ENCODE measurements at places on chromosomes 16 and 17. TPM values are rescaled to one million over a fixed set of nuclear protein-coding genes. Genes with fewer than 3 reads are reported as not detected.

YBX2 gene
- not detected for total RNA-seq

CYB5B gene
- 109 TPM for total RNA-seq

GRCh38 chr16:18792836-18793433 lies 2.8 kb upstream of the RPS15A start:
- DNase-seq = no peak

GRCh38 chr16:73399997-73400396 lies 352.1 kb upstream of the ZFHX3 start:
- no peak for DNase-seq

DNA sequence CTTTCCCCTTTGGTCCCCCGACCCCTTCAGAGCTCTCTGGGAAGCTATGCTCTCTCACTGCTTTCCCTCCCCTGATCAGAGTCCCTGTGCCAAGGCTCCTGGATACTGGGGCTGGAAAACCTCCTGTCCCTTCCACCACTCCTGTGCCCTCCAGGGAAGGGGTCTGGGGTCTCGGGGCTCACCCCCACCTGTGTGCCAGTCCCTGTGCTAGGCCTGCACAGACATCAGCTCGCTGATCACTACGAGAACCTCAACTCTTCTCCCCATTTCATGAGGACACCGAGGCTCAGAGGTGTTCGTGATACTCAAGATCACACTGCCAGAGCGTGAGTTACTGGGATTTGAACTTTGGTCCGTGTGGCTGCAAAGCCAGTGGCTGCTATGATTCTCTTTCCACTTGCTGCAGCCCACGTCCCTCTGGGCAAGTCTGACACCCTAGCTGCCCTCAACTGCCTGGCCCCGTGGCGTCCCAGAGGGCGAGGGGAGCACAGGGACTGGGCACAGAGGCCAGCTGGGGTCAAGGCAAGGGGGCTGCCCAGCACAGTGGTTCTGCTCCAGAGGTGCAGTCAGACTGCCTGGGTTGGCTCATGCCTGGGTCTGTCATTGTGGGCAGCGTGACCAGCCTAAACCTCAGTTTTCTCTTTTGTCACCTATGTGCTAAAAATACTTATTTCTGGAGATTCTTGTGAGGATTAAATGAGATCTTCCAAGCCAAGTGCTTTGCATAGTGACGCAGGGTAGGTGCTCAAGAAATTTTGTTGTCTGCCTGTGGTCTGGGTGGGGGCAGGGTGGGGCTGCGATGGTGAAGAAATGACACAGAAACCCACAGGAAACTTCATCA lies 43.8 kb upstream of the TOB1 start:
- DNase-seq = no peak

DNA sequence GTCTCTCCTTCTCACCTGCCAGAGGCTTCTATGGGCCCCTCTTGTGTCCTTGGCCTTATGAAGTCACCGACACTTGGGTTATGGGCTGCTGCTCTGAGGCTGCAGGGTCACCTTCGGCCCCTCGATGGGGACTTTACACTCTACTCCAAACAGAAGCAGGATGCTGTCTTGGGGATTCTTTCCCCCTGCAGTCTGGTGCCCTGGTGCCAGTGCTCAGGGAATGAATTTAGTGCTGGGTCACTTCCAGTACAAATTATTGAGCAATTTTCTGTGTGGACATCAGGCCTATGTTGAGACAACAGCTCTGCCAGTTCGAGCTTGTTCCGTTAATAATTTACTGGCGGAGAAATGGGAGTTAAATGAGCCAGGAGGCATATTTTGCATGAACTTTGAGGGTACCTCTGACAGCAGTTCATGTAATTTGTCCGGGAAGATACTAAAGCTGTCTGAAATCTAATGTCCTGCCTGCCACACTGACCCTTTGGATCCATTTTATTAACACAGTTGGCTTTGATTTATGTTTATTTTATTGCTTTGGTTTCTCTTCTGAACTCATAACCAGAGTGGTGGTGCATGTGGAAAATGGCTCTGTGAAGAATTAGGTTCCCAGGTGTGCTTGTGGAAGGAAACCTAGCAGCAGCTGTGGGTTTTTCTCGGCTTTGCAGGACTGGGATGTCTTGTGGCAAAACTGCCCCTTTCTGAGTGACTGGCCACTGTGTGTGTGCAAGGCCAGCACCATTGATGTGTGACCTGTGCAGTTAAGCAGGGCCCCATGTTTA lies 34.1 kb upstream of the DHX8 start:
- peak; percentile 68 for DNase-seq

DNA sequence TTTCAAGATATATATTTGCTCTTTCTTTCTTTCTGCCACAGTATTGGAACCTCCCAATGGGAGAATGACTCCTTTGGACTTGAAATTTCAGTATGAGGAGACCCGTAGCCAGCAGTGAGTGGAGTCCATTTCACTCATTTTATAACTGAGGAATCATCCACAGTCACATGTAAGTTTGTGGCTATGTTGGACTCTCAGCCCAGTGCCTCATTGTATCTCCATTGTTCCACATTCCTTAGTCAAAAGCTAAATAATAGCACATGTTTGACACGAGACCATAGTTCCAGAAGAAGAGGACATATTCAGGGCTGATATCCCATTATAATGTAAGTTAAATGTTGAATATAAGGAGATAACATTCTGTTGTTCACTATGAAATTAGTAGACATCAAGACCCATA lies 12.7 kb upstream of the SPAG9 start:
- no peak for DNase-seq

DNA sequence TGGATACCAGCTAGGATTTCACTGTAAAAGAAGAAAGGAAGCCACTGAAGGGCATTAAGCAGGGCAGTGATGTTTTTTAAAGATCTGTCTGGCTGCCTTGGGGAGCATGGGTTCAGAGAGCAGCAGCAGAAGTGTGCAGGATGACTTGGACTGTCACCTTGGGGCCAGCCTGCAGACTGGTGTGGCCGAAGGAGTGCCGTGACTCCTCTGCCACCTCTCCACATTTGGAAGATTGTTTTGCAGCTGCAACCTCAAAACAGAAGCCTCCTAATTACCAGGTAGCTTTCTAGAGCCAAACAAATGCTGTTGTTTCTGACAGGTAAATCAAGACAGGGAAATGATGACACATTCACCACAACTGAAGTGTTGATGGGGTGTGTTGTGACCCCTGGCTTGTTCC lies 681.4 kb downstream of the WWOX start:
- no peak for DNase-seq

DNA sequence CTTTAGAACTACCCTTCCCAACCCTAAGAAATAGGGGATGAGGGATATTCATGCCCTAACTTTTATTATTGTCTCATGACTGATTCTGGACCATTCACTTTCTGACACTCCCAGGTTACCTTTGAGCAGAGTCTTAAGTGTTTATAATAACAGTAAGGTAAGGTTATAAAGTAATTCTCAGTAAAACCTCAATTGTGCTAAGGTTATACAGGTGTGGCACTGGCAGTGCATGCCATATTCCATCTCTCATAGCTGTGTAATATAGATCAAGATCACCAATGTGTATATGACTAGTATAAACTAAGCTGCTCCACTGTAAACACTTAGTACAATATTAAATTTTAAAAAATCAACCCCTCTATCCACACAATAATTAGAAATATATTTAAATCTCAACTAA lies 89.1 kb downstream of the KCNJ2 start:
- DNase-seq = no peak

- DNase-seq = no peak
These were observed 4.6 kb downstream of the OSBPL7 start for GRCh38 chr17:47816947-47817346.

DNA sequence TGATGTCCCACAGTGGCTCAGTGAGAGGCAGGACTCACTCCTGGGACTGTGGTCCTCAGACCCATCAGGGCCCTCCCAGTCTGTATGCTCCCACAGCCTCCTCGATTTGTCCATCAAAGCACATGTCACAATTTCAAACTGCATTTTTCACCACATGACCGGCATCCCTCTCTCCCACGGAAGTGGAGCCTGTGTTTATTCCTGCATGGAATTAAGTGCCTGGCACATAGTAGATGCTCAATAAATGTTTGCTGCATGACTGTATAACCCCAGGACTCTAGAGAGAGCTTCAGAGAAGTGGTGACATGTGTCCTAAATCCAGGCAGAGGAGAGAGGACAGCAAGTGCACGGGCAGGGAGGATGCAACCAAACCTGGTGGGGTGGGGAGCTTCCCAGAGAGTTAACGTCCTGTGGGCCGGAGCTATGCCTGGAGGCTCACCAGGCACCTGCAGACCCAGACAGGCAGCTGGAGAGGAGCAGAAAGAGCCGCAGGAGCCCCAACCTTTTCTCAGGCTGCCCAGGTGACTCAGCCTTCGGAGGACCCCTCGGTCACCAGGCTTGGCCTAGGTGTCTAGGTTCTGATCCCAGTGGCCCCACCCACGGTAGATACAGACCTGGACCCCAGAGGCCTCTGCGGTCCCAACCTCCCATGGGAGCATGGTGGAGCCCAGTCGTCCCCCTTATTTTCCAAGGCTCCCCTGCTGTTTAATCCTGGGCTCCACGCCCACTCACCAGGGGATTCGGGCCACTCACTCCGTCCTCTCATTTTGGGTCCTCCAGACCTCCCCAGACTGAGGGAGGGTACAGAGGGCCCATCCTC lies 5.8 kb downstream of the CDH5 start:
- DNase-seq = no peak

DNA sequence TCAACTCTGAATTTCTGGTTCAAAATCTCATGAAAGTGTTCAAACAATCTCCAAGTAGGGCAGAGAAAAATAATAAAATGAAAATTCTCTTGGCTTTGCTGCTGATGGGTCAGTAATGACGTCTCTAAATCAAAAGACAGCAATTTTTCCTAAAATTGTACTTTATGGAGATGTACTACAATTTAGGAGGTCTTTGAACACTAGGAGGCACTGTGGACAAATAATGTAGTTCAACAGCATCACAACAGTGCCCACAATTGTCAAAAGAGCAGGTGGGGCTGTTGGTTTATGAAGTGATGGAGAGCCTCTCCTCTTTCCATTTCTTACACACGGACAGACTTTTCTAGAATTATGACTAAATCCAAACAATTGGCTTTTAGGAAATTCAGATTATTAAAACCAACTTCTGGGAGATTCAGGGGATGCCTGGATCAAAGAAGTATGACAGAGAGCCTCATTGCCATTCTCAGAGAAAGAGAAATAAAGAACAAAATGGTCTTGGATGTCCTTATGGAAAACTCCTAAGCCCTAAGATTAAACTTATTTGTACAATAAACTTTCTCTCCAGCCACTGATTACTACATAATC lies 23.8 kb downstream of the EZH1 start:
- DNase-seq = peak; percentile 75

DNA sequence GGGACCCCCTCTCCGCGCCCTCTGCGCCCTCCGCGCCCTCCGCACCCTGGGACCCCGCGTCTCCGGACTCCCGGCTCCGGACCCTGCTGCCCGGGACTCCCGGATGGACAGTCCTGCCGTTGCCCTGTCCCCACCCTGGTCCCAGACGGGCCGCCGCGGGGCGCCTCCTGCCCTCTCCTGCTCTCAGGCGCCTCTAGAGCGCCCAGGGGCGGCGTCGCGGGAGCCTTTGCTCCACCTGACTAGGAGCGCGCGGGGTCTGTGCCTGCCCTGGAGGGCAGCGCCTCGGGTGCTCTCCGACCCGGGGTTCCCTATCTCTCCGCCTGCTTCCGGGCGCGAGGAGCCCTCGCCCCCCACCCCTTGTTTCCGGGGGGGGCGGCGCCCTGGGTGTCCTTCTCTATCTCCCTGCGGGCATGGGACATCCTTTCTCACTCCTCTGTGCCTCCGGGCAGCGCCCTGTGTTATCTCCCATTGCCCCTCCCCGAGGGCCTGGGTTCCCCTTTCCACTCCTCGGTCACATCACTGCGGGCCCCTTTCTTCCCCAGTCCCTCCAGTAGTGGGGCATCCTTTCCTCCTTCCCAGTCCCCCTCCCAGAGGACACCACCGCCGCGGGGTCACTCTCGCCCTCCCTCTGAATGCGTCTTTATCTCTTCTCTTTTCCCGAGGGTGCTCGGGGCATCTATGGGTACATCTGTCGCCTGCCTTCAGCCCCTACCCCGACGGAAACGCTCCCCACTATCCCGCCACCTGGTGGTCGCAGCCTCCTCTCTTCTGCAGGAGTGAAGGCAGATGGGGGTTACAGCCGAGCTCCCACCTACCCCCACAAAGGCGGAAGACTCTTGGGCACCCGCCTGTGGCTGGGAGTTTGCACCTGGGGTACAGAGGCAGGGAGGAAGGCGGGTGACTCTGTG lies 875 bp downstream of the PRKCB start:
- DNase-seq = no peak

GRCh38 chr17:65529761-65530522 lies 31.5 kb downstream of the AXIN2 start:
- no peak for DNase-seq

DNA sequence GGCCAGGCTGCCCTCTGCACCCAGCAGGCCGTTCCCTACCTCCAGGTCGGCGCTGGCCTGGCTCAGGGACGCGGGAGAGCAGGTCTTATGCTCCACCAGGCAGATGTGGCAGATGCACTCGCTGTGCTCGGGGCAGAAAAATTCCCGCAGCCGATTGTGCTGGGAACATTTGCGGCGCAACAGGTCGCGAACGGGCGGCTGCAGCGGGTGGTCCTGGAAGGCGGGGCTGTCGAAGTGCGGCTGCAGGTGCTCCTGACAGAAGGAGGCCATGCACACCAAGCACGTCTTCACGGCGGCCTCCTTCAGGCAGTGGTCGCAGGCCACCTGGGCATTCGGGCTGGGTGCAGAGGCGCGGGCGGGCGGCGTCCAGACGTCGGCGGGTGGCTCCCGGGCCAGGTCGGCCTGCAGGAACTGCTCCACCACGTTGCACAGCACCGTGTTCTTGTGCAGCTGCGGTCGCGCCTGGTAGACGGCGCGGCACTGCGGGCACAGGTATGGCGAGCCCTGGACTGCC lies 439 bp downstream of the TRIM25 start:
- DNase-seq = peak; percentile 22

DNA sequence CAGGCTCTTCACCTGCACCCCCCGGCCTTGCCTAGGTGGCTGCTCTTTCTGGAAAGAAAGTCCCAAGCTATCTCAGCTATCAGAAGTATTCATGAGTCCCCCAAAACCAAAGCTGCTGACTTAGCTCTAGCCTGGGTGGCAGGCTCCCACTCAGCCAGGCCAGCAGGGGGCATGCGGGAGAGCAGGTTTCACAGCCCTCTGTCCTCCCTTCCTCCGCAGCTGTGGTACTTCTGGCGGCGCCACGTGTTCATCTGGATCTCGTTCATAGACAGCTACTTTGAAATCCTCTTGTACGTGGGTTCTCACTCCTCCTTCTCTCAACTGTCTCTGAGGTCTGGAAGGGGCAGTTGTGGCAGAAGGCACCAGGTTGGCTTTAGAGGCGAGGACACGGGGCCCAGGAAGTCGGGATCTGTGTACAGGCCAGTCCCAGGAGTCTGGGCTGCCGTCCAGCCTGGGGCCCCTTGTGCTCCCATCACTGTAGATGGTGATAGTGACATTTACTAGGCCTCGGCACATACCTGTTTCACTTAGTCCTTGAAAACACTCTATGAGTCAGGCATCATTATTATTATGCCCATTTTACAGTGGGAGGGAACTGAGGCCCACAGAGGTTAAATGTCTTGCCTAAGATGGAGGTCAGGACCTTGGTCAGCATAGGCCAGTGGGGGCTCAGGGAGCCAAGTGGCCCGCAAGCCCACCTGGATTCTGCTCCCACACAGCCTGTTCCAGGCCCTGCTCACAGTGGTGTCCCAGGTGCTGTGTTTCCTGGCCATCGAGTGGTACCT lies 12.9 kb downstream of the TRPV2 start:
- peak; percentile 77 for DNase-seq

GRCh38 chr16:11088831-11089230 lies 144.5 kb downstream of the CLEC16A start:
- DNase-seq = no peak

Data from fibroblast of villous mesenchyme (primary cell).